ENCODE measurements at places on chromosomes 16 and 17. TPM values are rescaled to one million over a fixed set of nuclear protein-coding genes. Genes with fewer than 3 reads are reported as not detected.

The SLC5A11 gene
- total RNA-seq: 0.38 TPM

The TNFRSF13B gene
- not detected for total RNA-seq

The PKMYT1 gene
- total RNA-seq: 11.4 TPM

The ST6GALNAC2 gene
- under 0.01 TPM for total RNA-seq

The HIGD1B gene
- not detected for total RNA-seq

The CSNK1D gene
- 85.3 TPM for total RNA-seq

The CNTNAP4 gene
- not detected for total RNA-seq
